ENCODE measurements at places on chromosomes 12 and 14. TPM values are rescaled to one million over a fixed set of nuclear protein-coding genes. Genes with fewer than 3 reads are reported as not detected.
A peak's percentile ranks its signal among the peaks of the same experiment; 100 is the strongest.

C3AR1 gene
- total RNA-seq, result not detected

BRF1 gene
- total RNA-seq, result 22.3 TPM

GRCh38 chr12:49967777-49968250 lies 4.9 kb upstream of the AQP6 start:
- DNase-seq, result no peak

DNA sequence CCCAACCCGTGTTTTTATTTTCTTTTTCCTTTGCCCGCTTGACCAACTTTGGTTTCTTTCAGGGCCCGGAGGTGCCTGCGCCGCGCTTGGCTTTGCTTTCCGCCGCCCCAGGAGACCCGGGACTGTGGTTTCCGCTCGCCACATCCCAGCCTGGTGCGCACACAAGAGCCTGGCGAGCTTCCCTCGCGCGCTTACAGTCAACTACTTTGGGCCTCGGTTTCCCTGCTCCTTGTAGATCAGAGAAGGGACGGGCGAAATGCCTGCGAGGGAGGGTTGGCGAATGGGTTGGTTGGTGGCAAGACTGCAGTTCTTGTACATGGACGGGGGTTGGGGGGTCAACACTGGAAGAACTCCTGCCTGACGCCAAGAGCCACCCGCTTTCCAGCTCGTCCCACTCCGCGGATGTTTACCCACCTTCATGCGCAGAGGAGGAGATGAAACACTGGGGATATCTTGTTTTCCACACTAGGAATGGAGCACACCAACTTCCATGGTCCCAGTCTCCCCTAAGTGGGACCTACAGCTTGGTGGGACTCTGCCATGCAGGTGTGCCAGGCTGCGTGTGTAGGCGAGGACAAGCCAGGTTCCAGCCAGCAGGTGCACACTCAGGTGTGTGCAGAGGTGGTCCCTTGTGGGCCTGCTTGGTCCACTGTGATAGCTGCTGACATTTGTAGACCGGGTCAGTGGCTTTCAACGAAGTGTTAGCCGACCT lies 16.6 kb upstream of the TBX3 start:
- no peak for DNase-seq

CLIP1 gene
- 69.0 TPM for total RNA-seq

- DNase-seq, result no peak
These were observed 19.7 kb upstream of the ITPK1 start for GRCh38 chr14:93135399-93135798.

GRCh38 chr12:11651785-11652184 lies 2.3 kb downstream of the ETV6 start:
- DNase-seq, result peak; percentile 29

- DNase-seq, result no peak
These were observed 55.8 kb downstream of the STX2 start for GRCh38 chr12:130783110-130783715.

DNA sequence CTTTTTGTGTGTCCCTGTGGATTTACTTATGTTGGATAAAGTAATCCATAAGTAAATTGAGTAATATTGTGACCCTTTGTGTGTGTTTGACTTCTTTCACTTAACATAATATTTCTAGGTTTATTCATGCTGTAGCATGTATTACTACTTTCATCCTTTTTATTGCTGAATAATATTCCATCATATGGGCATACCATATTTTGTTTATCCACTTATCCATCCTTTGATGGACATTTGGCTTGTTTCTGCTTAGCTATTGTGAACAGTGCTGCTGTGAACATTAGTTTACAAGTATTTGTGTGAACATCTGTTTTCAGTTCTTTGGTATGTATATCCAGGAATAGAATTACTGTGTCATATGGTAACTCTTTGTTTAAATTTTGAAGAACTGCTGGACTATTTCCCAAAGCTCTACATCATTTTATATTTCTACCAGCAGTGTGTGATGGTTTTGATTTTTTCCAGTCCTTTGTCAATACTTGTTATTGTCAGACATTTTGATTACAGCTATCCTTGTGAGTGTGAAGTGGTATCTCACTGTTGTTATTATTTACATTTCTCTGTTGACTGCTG lies 25.2 kb downstream of the G2E3 start:
- DNase-seq, result no peak

- no peak for DNase-seq
These were observed 2.5 kb downstream of the RIMBP2 start for GRCh38 chr12:130713581-130713991.

DNA sequence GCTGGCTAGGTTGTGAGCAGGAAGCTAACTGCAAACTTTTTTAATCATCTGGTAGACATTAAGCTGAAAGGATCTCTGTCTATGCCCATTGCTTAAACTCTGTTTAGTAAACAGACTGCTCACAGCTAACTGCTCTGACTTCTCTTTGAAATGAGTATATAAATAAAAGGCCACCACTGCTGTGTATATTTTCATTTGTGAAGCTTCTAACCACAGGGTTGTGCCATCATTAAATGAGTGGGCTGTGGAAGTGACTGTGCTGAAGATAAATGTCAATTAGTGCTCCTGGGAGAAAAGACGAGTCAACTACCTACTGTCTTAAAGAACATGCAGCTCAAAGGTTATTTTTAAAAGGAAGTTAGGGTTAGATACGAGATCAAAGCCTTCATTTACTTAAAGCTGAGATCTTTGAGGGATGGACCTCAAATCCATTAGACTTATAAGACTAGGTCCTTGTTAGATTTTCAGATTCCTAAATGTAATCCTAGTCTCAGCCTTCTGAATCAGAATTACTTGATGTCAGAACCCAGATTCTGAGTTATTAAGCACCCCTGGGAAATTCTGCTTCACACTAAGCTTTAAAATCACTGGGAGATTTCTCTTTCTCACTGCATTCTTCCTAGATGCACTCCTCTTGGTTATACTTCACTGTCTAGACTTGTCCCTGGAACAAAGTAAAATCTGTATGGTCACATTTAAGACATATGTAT lies 213.1 kb upstream of the FLRT2 start:
- no peak for DNase-seq

Data from bronchial epithelial cell (primary cell).